ENCODE measurements at places on chromosomes 2 and 18. TPM values are rescaled to one million over a fixed set of nuclear protein-coding genes. Genes with fewer than 3 reads are reported as not detected.

DNA sequence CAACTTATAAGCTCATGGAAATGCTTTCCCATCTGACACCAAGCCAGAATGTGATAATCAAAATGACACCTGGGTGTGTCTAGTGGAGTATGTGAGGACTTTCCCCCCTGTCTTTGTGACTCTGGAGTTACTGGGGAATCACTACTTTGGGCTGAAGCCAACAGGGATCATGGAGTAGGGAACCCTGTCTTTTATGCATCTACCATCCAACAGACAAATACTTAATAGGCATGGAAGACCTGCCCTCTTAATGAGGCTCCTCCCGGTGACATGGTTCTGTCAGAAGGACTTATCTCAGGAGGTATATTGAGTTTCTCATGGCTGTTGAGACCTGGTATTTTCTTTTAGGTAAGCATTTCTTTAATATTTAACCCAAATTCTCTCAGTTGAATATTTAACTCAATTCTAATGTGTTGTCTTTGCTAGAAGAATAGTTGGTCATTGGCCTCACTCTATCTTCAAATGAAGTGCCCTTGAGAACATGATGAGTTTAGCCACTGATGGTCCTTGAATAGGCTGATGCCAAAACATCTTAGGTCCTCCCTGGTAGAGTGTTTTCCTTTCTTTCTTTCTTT lies 42.1 kb downstream of the TGIF1 start:
- DNase-seq, result no peak

GRCh38 chr2:51698021-51698420 lies 666.1 kb upstream of the NRXN1 start:
- DNase-seq, result no peak

GRCh38 chr2:152603166-152603565 lies 114.1 kb downstream of the PRPF40A start:
- no peak for DNase-seq

DNA sequence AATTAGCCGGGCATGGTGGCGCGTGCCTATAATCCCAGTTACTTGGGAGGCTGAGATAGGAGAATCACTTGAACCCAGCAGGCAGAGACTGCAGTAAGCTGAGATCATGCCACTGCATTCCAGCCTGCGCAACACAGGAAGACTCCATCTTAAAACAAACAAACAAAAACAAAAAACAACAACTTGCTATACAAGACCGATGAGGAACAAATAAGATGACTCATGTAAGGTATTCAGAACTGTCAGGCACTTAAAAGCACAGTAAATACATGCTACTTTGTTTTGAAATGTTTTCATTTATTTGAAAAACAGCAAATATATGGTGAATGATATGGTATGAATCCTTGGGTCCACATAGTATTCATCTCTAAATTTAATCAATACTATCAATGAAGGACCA lies 66.7 kb downstream of the TRIP12 start:
- DNase-seq, result no peak

- no peak for DNase-seq
These were observed 2.3 kb upstream of the PLEKHH2 start for GRCh38 chr2:43634604-43635306.

Gene KLHL14
- 0.32 TPM for total RNA-seq

DNA sequence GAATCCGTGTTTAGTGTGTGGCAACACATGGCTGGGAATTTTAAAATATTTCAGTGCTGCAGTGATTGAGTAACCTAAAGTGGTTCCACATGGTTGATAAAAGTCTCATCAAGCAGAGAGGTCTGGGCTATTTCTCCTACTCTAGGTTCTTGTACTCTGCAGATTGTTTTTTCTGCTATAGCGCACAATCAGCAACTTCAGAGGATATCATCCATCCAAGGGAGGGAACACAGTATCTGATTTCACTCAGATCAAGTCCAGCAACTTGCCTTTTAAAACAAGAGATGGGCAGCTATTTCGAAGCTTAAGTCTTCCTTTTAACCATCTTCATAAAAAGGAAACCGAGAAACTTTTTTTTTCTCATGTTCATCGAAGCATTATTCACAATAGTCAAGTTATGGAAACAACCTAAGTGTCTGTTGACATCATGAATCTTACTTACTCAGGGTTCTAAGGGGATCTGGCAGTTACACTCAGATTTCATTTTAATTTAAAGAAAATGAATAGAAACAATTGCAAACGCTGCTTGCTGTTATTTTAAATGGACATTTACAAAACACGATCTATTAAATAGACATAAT lies 172.7 kb upstream of the TRIB2 start:
- no peak for DNase-seq

Gene RHOB
- total RNA-seq, result 1,178 TPM

DNA sequence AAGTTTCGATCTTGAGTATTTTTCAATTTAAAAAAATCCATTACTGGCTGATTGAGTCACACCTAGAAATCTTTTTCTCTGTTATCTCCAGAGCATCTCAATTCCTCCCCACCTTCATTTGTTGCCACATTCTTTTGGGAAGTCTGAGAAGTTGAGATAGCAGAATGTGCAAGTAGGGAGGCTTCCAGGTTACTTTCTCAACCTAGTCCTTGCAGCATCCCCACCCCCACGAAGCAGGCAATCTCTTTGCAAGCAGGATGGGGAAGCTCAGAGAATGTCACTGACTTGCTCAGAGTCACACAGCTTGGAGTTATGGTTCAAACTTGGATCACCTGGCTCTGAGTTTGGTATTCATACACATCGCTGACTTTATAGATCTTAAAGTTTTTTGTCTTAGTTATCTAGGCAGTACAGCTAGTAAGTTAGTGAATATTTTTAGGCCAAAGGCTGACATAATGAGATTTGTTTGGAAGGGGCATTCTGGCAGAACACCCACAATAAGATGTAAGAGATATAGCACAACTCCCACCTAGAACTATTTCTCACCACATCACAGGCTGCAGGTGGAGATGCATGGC lies 25.9 kb upstream of the LCLAT1 start:
- no peak for DNase-seq

GRCh38 chr2:181810823-181811695 lies 80.5 kb upstream of the ITPRID2 start:
- DNase-seq, result no peak

Gene FAM228A
- total RNA-seq, result 0.66 TPM

DNA sequence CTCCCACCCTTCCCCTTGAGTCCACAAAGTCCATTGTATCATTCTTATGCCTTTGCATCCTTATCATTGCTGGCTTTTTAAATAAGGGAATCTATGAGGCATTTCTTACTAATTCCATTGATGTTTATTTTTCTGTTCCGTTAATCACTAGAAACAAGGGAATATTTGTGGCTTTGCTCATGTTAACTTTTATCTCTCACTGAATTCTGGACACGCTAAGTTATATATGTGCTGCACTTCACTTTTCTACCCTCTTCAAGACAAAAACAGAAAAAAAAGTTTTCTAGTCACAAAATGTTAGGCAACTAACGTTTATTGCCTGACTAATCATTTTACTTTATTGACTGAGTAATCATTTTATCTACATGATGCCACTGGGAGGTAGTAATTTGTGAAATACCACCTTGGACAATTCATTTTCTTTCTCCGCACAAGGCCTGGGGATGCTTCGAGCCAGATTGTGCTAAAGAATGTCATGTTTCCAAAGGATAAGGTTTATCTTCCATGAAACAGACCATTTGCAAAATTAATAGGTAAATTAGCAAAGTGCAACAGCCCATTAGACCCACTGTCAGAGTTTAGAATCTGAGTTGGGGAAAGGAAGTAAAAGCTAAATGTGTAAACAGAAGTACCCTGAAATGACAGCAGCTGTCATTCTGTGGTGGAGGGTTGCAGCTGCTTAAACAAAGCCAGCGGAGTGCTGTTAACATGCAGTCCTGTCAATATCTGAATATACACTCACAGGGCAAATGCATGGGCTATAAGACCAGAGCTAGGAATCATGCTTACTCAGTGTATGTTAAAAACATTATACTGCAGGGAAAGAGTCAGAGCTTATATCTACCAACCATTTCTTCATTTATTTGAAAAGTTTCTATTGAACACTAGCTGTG lies 658.7 kb downstream of the CNTNAP5 start:
- no peak for DNase-seq

- DNase-seq, result no peak
These were observed 44.4 kb downstream of the SPATS2L start for GRCh38 chr2:200350850-200351285.

Gene RPRM
- total RNA-seq, result 4.0 TPM

GRCh38 chr2:172089633-172090032 lies 4.3 kb downstream of the DLX1 start:
- DNase-seq, result no peak

DNA sequence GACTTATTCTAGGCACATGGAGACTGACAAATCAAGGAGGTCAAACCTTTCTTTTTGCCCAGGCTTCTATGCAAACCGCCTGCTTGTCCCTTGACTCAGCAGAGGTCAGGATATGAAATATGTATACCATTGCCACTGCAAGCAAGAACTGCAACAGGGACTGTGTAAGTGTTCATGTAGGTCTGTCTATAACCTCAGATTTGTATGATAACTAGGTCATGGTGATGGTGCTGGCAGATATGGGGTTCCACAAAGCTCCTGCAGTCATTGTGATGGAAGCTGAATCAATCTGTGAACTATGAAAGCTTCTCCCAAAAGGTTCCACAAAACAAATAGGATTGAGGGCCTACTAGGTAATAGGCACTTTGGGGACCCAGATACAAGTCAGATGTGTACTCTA lies 316.3 kb downstream of the CLIP4 start:
- no peak for DNase-seq

Gene NEUROD1
- total RNA-seq, result not detected

Gene IL1RL1
- total RNA-seq, result 12.1 TPM

Gene SEPTIN10
- 116 TPM for total RNA-seq

Gene SALL3
- total RNA-seq, result not detected

GRCh38 chr2:20419752-20420151 lies 27.1 kb upstream of the RHOB start:
- no peak for DNase-seq

DNA sequence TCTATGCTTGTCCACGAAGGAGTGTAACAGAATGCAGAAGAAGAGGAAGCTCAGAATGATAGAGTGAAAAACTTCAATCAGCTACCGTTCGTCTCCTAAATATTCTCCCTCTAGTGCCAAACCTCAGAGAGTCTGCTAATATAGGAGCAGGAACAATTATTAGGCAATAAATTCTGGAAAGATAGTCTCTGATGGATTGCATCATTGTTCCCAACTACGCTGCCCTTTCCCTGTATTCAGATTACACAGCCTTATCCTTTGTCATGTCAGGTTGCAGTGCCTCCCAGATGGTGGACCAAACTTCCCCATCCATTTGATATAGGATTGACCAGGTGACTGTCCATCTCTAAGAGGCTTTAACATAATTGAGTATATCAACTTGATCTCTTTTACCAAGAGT lies 811.5 kb upstream of the CHAC2 start:
- DNase-seq, result no peak

GRCh38 chr2:134245340-134245984 lies 8.4 kb upstream of the MGAT5 start:
- peak; percentile 69 for DNase-seq

- DNase-seq, result no peak
These were observed 197.3 kb upstream of the STK17B start for GRCh38 chr2:196368546-196369225.

- no peak for DNase-seq
These were observed 18.1 kb downstream of the FBXO48 start for GRCh38 chr2:68448671-68449653.

DNA sequence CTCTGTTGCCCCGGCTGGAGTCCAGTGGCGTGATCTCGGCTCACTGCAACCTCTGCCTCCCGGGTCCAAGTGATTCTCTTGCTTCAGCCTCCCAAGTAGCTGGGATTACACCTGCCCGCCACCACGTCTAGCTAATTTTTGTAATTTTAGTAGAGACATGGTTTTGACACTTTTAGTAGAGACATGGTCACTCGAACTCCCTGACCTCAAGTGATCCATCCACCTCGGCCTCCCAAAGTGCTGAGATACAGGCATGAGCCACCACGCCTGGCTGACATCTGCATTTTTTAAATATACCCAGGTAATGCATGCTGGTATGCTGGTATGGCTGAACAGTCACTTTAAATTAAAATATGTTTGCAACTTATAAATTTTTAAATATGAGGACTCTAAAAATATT lies 91.9 kb downstream of the EPB41L3 start:
- no peak for DNase-seq

Gene TXNDC2
- total RNA-seq, result not detected

GRCh38 chr2:119064567-119064966 lies 94.0 kb downstream of the C1QL2 start:
- DNase-seq, result no peak

Gene CYP26B1
- total RNA-seq, result 41.6 TPM

Gene MRPL33
- total RNA-seq, result 93.3 TPM

DNA sequence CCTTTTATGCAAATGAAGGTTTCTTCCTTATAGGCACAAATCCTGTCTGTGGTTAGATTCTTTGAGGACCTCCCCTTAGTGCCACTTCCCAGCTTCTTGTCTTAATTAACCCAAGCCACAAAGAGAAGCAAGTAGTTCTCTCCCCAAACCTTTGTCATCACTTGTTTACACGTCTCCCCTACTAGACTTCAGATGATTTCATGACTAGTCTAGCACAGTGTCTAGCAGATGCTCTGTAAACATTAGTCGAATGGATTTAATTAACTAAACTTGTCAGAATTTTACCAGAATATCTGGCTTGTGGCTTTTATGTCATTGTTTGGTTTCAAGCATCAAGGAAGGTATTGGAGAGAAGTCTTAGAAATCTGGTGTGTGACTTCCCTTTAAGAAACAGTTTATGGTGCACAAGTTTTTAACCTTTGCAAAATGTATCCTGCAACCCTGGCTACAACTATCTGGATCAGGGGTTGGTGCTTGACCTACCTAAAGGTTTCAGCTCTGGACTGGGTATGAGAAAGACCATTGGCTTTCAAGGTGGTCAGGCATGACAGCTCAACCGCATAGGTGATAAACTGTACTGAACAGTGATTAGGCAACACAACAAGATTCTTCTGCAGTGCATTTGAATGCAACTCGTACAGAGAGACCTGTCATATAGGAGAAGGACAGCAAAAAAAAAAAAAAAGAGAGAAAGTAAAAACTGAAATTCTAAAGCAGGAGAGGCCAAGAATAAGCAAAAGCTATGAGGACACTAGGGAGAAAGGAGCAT lies 93.2 kb upstream of the CCDC150 start:
- no peak for DNase-seq

DNA sequence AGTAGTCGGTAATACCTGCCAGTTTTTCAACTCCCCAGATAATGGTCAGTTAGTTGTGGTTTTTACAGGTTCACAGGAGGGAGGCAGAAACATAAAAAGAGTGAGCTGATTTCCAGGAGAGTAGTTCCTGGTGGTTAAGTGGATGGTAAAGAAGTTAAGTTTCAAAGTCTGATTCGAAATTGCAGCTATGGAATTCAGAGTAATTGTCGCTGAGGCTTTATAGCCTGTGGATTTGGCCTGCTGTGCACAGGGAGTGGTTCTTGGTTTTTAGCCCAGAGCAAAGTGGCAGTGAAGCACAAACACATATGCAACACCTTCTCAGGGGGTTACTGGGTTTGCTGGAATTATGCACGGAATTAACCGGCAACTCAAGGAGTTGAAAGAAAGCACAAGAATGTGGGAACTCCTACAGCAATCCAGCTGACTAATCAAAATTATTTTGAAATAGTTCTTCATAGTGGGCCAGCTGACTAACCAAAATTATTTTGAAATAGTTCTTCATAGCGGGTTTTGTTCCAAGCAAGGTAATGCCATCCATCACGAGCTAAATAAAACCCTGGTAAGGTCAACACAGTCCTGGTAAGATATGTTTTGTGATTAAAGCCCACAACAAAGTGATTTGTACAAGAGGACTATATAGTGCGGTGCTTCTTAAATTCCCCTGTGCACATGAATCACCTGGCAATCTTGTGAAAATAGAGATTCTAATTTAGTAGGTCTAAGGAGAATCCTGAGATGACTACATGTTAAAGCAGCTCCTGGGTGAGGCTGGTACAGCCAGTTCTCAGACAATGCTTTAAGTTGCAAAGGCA lies 94.4 kb downstream of the SGPP2 start:
- DNase-seq, result no peak

Measured in breast epithelium (tissue), 4 donors.